Midbrain (tissue), 1 donor: ENCODE measurements at places on chromosomes 12 and 14.
A peak's percentile ranks its signal among the peaks of the same experiment; 100 is the strongest.

DNA sequence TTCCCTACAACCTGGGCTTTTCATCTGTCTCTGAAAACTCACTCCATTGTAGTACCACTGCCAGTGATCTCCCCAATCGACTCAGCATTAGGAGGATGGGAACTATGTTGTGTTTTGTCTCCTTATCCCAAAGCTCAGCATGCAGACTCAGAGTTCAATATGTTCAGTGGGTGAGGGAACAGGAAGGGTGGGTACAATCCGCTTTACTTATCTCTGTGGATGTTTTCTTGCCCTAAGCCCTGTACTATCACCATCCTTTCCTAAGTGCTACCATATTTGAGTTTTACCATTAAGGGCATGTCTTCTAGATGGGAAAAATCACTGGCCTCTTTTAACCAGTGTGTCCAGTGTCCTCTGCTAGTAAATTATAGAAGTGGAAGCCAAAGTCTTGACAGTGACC is 107.1 kb downstream of the PPM1H start:
- DNase-seq = no peak

DNA sequence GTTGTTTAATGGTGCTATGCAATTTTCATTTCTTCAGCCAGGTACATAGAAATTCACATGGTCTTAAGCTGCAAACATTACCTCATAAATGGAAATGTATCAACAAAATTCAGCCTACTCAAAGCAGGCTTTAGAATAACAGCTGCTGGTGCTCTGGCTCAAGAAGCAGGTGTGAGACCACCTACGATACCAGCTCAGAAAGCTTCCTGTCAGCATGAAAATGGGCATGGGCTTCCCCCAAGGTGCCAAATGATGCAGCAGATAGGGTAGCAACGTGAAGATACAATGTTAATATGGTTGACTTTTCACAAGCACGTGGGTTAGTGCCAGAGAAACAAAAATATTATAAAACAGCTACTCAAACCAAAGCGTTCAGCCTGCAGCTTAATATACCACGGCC is 343.4 kb upstream of the PRICKLE1 start:
- DNase-seq = no peak

GRCh38 chr12:89239534-89239933 is 112.8 kb downstream of the DUSP6 start:
- DNase-seq = no peak

DNA sequence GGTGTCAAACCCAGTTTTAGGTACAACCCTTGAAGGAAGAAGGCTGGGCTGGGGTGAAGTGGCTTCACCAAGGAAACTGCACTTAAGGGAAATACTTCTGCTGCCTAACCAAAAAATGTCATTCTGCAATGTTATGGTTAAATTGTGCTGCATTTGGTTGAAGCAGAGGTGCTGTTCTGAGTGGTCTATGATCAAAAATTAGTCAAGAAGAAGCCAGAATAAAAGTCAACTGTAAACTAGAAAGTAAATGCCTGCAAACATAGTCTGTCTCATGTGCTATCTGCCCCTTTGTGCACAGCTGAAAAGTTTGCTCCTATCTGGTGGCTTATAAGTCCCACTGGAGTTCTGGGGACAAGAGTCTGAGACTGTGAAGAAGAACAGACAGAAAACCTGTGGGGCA is 158.8 kb downstream of the C12orf42 start:
- DNase-seq = no peak

- no peak for DNase-seq
These were observed 15.7 kb upstream of the CRY1 start for GRCh38 chr12:107108995-107109508.

DNA sequence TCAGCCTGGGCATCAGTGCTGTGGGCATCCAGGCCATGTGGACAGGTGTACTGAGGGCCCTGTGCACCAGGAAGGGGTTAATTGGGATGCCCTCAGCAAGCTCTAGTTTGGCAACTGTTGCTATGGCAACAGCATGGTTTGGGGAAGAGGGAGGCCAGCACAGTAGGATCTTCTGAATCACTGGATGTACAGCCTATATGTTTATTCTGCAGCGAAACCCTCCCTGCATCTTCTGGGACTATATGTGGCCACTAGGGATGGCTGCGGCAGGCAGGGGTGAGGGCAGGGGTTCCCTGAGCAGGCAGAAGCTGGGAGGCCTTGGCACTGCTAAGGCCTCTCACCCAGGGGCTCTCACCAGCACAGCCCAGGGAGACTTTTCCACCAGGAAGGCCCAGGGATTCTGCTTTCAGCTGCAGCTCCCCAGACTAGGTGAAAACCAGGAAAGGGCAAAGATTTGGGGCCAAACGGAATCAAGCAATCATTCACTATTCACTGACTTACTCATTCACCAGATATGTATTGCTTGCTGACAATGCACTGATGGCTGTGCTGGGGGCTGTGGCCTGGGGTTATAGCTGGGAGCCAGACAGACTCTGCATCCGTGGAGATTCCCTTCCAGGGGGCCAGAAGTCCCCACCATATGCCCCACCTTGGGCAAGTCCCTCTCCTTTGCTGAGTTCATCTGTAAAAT is 42.8 kb downstream of the IRF2BPL start:
- no peak for DNase-seq

DNA sequence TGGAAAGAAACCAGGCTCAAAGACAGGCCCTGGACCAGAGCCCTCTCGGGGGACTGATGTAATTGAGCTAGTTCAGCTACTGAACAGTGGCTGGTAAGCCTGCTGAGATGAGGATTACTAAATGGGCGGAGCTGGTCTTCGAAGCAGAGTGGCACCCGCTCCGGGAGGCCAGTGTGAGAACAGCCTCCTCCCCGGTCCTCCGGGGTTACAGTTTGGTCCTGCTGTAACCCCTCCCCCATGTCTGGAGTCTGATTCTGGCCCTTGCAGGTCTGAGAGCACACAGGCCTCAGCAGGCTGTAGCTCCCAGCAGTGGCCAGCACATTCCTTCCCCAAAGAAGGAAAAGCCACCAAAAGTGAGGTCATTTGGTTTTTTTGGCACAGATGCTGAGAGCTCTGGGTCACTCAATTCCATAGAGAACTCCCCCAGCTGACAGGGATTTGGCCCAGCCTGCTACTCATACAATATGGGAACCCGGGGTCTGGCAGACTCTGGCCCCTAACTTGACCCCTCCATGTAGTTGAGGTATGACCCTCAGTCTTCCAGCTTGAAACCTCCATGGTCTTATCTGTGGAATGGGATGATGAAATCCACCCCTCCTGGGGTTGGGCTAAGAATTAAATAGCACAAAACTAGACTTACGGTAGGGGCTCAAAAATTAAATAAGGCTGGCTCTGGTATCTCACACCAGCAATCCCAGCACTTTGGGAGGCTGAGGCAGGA is 39.0 kb downstream of the ACTN1 start:
- DNase-seq = peak; percentile 30

DNA sequence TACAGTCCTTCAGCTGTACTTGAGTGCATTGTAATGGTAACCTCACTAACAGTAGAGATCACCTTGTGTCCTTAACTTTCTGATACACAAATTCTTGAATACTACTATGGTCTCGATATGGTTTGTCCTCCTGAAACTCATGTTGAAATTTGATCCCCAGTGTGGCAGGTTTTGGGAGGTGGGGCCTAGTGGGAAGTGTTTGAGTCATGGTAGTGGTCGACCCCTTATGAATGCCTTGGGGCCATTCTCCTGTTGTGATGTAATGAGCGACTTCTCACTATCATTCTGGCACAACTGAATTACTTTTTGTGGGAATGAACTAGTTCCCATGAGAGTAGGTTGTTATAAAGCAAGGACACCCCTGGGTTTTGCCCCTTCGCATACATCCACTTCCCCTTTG is 52.3 kb downstream of the IPO8 start:
- no peak for DNase-seq

GRCh38 chr14:69921052-69921451 is 41.8 kb downstream of the SMOC1 start:
- no peak for DNase-seq

GRCh38 chr14:93719256-93719655 is 69.0 kb downstream of the PRIMA1 start:
- no peak for DNase-seq

DNA sequence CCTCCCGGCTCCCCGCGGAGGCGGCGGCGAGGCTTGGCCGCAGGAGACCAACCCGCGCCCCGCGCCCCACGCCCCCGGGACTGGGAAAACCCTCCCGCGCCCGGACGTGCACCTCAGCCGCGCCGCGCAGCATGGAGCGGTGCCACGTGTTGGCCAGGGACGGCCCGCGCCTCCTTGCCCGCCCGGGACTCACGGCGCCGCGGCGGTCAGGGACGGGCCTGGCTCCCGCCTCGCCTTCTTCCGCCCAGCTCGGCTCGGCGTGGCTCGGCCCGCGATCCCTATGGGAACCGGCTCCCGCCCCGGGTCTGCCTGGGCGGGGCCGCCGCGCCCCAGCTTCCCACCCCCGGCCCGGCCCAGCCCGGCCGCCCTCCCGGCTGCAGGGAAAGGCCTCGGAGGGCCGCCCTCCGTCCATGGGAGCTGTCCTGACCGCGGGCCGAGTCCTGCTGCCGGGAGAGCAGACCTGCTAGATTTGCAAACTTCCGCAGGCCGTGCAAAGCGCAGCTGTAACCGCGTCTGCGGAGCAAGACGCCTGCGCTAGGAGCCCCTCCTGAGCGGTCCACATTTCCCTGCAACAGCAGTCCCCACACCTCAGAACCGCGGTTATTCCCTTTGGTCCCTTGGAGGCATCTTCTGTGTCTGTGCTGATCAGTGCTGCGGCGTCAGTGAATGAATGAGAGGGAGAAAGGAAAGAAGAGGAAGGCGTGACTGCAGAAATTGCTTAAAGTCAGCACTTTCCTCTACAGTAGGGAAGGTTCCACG is at the start of gene CDKL1:
CDKL1 (minus strand) TSS at position 251 of the 759 bp plus-strand sequence. CDS start 1,013 bp downstream, outside the sequence.
- DNase-seq = peak; percentile 66

- DNase-seq = no peak
These were observed 104.0 kb upstream of the BCAT1 start for GRCh38 chr12:25052914-25053211.

DNA sequence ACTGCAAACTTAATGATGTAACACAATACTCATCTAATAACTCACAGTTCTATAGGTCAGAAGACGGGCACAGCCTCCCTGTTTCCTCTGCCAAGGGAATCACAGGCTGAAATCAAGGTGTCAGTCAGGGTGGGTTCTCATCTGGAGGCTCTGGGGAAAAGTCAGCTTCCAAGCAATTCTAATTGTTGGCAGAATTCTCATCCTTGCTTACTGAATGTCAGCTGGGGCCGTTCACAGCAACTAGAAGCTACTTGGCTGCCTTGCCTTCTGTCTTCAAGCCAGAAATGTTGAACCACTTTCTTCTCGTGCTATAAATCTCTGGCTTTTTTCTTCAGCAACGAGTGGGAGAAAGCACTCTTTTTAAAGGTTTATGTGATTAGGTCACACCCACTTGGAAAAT is 80.1 kb upstream of the PDZRN4 start:
- DNase-seq = peak; percentile 23

GRCh38 chr12:26136688-26137087 is 11.9 kb upstream of the BHLHE41 start:
- no peak for DNase-seq

DNA sequence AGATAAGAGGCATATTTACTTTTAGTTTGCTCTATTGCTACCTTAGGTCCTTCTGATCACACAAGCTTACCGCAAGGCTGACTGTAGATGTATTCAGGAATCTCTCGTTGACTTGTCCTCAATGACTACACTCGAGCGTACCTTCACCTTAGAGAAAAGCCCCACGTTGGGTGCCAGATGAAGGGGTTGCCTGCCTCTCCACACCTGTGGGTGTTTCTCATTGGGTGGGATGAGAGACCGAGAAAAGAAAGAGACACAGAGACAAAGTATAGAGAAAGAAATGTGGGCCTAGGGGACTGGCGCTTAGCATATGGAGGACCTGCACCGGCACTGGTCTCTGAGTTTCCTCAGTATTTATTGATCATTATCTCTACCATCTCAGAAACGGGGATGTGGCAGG is 51.8 kb downstream of the ASCL4 start:
- DNase-seq = no peak

DNA sequence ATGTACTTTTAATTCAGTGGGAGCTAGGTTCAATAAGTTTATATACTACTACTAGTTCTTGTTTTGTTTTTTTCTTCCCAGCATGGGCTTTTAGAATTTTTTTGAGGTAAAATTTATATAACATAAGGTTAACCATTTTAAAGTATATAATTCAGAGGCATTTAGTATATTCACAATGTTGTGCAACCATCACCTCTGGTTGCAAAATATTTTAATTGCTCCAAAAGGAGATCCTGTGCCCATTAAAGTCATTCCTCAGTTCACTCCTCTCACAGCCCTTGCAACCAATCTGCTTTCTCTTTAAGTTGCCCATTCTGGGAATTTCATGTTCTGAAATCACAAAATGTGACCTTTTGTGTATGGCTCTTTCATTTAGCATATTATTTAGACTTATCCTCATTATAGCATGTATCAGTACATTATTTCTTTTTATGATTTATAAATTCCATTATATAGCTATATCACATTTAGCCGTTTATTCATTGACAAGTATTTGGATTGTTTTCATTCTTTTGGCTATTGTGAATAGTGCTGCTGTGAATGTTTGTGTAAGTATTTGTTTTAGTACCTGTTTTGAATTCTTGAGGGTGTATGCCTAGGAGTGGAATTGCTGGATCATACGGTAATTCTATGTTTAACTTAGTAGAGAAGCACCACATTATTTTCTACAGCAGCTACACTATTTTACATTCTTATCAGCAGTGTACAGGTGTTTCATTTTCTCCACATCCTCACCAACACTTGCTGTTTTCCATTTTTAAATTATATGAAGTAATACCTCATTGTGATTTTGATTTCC is 59.1 kb downstream of the ARHGAP5 start:
- DNase-seq = no peak

- no peak for DNase-seq
These were observed 108.8 kb downstream of the RAD51B start for GRCh38 chr14:67928375-67928774.

DNA sequence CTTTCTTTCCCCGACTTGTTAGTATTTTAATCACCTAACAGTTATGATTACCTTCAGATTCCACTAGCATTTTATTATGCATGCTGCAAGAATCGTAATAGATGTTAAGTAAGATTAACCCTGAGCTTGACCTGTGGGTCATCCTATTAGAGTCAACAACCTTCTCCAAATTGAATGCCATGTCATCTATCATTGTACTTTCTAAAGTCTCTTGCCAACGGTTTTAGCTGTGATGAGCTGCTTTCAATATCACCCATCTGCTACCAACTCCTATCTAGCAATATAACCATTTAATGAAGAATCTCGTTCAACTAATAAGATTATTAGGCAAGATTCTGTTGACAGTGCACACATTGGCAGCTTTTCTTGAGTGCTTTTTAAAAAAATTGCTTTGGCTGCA is 33.7 kb downstream of the DACT1 start:
- no peak for DNase-seq

GRCh38 chr12:67637718-67638117 is 10.8 kb upstream of the DYRK2 start:
- DNase-seq = no peak

DNA sequence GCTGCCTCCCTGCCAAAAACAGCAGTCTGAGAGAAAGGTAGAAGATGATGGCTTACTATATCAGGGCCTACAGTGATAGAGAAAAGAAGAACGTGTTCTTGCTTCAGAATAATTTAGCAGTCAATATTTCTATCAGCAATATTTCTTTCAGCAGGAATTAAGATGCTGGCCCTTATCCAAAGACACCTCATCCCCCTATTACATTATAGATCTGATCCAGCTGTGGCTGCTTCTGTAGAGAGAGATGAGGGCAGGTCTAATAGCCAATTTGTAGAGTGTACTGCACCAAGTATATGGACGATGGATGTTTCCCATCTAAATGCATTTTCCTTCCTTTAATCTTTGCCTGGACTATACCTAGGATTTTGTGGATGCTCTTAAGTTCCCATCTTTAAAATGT is 451.7 kb downstream of the NPAS3 start:
- no peak for DNase-seq
